Transverse colon (tissue), 4 donors: ENCODE measurements at places on chromosomes 1 and 21. TPM values are rescaled to one million over a fixed set of nuclear protein-coding genes. Genes with fewer than 3 reads are reported as not detected.

DNA sequence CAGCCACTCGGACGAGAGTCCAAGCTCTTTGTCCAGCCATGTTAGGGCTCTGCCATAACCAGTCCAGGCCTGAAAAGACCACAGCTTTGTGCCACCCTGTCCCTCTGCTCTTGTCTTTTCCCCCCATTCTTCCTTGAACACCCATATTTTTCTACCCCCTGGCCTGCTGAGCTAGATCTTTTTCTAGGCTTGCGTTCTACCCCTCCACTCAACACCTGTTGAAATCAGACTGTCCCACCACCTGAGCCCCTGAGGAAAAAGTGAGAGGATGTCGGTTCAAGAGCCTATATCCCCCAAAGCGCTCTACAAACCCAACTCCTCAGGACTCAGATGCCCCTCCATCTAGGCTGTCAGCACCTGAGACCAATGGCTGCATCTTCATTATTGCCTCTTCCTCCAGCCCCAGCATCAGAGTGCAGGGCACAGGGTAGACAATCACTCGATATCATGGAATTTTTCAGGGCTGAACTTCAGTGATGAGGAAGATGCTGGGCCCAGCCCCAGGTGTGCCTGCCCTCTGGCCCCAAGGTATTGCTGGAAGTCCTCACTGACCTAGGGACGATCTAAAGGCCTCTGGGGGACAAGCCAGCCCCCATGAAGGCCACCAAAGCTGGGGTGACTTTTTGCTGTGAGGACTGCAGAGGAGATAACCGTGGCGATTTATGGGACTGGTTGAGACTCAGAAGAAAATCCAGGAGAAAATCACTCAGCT is 75.3 kb downstream of the CD247 start:
- no peak overlapping the region for H3K4me3 ChIP-seq
- no peak for DNase-seq
- no peaks in the 10 kb centered on the region for H3K4me1 ChIP-seq
- no peaks in the 10 kb centered on the region for H3K36me3 ChIP-seq
- peak overlapping the region; percentile 42 for H3K27ac ChIP-seq

- H3K4me3 ChIP-seq: no peak overlapping the region
- H3K4me1 ChIP-seq: no peaks in the 10 kb centered on the region
- no peak overlapping the region for H3K27ac ChIP-seq
- H3K27me3 ChIP-seq: no peaks in the 10 kb centered on the region
- no peaks in the 10 kb centered on the region for H3K36me3 ChIP-seq
Measured at GRCh38 chr1:188433425-188433824, 1604.7 kb downstream of the PLA2G4A start.

Gene SLC5A9
- 15.2 TPM for total RNA-seq

Gene SH2D2A
- 3.4 TPM for total RNA-seq

- no peak overlapping the region for H3K4me3 ChIP-seq
- no peak for DNase-seq
- H3K27ac ChIP-seq: no peak overlapping the region
- H3K4me1 ChIP-seq: no peaks in the 10 kb centered on the region
Measured at GRCh38 chr1:238248356-238248755, 357.6 kb upstream of the ZP4 start.

- H3K36me3 ChIP-seq: no peaks in the 10 kb centered on the region
- H3K4me1 ChIP-seq: peaks cover 30% of the 10 kb centered on the region
- no peaks in the 10 kb centered on the region for H3K27me3 ChIP-seq
- H3K27ac ChIP-seq: peak overlapping the region; percentile 76
- H3K4me3 ChIP-seq: no peak overlapping the region
Measured at GRCh38 chr1:167756730-167757405, 35.1 kb downstream of the MPZL1 start.

- H3K4me3 ChIP-seq: no peak overlapping the region
- no peaks in the 10 kb centered on the region for H3K36me3 ChIP-seq
- no peak for DNase-seq
- H3K27ac ChIP-seq: no peak overlapping the region
- no peaks in the 10 kb centered on the region for H3K4me1 ChIP-seq
Measured at GRCh38 chr1:200512191-200512590, 102.4 kb upstream of the ZNF281 start.

DNA sequence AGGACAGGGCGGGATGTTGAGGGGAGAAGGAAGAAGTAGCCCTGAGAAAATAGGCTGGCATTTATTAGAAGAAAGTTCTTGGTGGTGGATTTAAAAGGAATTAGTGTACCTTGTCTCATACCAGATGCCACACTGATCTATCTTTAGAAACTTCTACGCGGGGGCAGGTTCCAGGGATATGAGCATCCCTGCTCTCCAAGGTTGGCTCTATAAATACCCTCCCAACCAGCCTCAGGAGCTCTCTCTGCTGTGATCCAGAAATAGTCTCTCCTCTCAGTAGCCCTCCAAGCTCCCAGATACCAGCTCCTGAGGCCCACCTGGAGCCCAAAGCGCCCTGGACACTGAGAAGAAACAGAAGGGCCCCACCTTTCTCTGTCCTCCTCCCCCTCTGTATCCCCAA is 128.3 kb upstream of the TNR start:
- DNase-seq: no peak
- no peak overlapping the region for H3K27ac ChIP-seq
- no peaks in the 10 kb centered on the region for H3K4me1 ChIP-seq
- no peaks in the 10 kb centered on the region for H3K36me3 ChIP-seq
- H3K27me3 ChIP-seq: no peaks in the 10 kb centered on the region

DNA sequence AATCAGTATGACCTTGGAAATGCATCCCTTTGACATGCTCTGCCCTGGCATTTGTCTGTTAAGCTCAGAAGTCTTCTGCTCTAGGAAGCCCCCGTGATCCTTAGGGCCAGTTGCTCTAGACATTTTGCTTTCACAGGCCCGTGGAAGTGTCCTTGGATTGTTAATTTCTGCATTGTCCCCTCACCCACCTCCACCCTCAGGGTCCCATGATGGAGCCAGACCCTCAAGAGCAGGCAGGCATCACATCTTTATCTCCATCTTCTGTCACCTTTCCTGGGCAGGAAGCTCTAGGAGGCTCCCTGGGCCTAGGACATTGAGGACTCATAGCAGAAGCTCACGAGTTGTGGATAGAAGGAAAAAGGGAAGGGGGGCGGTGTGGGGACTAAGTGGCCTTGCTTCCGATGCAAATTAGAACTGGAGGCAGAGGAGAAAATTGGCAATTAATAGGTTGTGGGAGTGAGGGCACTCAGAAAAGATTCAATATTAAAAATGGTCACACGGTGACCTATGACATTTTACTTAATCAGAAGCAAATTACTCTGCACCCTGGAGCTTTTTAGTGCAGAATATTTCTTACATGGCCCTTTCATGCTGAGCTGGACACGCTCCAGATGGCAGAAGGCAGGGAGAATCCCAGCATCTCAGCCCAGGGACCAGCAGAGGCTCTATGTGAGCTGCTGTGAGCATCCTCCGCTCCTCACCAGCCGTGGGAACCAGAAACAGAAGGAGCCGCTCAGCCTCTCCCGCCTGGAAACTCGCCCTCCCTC is 185.0 kb downstream of the MATN1 start:
- no peaks in the 10 kb centered on the region for H3K4me1 ChIP-seq
- DNase-seq: no peak
- no peak overlapping the region for H3K4me3 ChIP-seq
- no peaks in the 10 kb centered on the region for H3K36me3 ChIP-seq
- no peak overlapping the region for H3K27ac ChIP-seq
- no peaks in the 10 kb centered on the region for H3K27me3 ChIP-seq

GRCh38 chr1:116110567-116111523 is at the start of gene MAB21L3:
Gene MAB21L3 (plus strand): TSS chr1:116111399. CDS start chr1:116112616, 1,217 bp downstream.
- peak; percentile 67 for DNase-seq
- H3K27ac ChIP-seq: peak within 1 kb of the TSS; percentile 84
- no peaks in the 10 kb centered on the region for H3K36me3 ChIP-seq
- peaks cover 28% of the 10 kb centered on the region for H3K4me1 ChIP-seq

Gene IL10
- not detected for total RNA-seq

DNA sequence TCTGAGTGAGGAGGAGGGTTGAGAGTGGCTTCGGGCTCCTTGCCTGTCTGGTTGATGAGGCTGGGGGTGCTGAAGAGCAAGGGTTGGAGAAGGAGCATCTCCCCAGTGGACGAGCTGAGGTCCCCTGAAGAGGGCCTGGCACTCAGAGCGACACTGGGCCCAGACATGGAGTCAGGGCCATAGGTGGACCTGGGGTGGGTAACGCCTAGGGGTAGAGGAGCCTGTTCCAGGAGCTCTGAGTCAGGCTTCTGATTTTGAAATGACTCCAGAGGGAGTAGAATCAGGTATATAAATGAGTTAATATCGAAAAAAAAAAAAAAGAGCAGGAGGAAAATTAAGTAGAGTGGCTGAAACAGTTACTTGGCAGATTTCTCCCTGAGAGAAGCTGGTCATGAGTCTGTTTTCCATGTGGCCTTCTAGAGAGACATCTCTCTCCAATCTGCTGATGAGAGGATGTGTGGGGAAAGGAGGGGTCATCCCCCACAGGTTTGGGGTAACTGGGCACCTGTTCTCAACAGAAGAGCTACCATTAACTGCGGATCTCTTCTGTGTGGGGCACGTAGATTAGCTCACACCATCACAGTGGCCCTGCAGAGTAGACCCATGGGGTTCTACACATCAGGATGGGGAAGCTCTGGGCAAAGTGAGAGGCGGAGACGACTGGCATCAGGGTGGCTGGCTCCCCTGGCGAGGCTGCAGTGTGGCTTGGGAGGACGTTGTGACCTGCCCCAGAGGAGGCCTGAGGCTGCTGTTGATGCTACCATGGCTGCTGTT is 115.5 kb downstream of the DHRS3 start:
- no peaks in the 10 kb centered on the region for H3K4me1 ChIP-seq
- H3K27ac ChIP-seq: no peak overlapping the region
- no peak for DNase-seq
- no peaks in the 10 kb centered on the region for H3K27me3 ChIP-seq
- no peak overlapping the region for H3K4me3 ChIP-seq
- H3K36me3 ChIP-seq: peaks cover 8% of the 10 kb centered on the region

Gene PDXK
- total RNA-seq: 117 TPM

- no peaks in the 10 kb centered on the region for H3K27me3 ChIP-seq
- peaks cover 15% of the 10 kb centered on the region for H3K4me1 ChIP-seq
- no peak for DNase-seq
- H3K36me3 ChIP-seq: no peaks in the 10 kb centered on the region
- no peak overlapping the region for H3K27ac ChIP-seq
Measured at GRCh38 chr21:17532292-17532691, 19.4 kb downstream of the CXADR start.

Gene OLFM3
- not detected for total RNA-seq

GRCh38 chr1:157132616-157133167 is 5.5 kb downstream of the ETV3 start:
- H3K27me3 ChIP-seq: no peaks in the 10 kb centered on the region
- H3K4me3 ChIP-seq: no peak overlapping the region
- H3K27ac ChIP-seq: no peak overlapping the region
- DNase-seq: no peak
- peaks cover 52% of the 10 kb centered on the region for H3K36me3 ChIP-seq

DNA sequence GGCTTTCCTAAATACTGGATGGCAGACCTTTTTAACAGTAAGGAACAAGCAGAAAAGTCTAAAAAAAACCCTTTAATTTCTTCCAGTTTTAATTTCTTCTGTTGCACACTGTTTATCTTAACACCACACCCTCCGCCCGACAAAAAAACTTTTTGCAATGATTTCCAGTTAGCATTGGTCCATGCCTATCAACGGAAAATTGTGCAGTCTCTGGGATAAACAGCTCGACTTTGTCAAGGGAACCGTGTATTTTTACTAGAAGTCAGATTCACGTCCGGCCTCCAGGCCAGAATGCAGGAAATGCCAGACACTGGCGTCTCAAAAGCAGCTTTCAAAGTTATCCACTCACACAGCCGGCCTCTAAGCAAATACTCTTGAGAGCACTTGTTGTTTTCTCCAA is 378 bp upstream of the NUP210L start:
- no peaks in the 10 kb centered on the region for H3K27me3 ChIP-seq
- no peak overlapping the region for H3K4me3 ChIP-seq
- no peaks in the 10 kb centered on the region for H3K36me3 ChIP-seq

Gene KLHDC9
- 0.80 TPM for total RNA-seq

Gene KRTAP19-3
- not detected for total RNA-seq

DNA sequence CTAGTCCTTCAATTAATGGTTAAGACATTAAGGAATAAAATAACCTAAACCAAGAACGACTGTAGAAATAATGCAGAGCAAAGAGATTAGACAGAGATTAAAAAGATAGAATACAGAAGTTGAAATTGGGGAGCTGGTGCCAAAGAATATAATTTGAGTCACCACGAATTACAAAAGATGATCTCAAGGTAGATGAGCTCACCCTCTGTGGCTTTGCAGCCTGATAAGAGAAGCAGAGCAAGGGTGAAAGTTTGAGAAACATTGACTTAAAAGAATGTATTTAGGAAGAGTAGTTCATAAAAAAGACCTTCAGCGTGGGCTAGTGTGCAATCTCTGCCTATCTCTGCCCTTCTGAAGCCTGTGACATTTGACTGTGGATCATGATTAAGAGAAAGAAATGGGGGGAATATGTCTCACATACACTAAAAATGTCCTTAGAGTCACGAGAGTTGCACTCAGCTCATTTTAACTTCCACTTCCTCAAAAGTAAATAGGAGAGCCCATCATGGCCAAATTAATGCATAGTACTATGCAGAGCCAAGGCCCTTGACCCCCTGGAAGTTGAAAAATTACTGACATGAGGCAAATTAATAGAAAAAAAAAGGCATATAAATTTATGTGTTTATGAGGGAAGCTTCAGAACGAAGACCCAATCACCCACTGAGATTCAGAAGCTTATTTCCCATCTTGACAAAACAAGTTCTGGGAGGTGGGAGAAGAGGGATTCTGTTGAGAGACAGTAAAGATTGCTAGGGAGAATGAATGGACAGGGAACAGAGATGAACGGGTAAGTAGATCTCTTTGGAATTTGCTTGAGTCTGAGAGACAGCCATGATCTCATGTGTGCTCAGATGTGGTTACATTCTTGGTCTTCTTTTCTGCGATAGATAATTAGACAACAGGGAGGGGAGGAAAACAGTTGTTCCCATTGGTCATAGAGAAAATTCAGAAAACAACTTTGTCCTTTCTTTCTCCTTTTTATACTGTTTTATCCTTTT is 395.4 kb upstream of the LRRC7 start:
- H3K4me1 ChIP-seq: no peaks in the 10 kb centered on the region
- no peak overlapping the region for H3K4me3 ChIP-seq
- no peak overlapping the region for H3K27ac ChIP-seq
- H3K36me3 ChIP-seq: no peaks in the 10 kb centered on the region
